ENCODE measurements at places on chromosomes 5 and 9.
A peak's percentile ranks its signal among the peaks of the same experiment; 100 is the strongest.

- DNase-seq: no peak
Measured at GRCh38 chr5:153445875-153446579, 44.4 kb upstream of the GRIA1 start.

DNA sequence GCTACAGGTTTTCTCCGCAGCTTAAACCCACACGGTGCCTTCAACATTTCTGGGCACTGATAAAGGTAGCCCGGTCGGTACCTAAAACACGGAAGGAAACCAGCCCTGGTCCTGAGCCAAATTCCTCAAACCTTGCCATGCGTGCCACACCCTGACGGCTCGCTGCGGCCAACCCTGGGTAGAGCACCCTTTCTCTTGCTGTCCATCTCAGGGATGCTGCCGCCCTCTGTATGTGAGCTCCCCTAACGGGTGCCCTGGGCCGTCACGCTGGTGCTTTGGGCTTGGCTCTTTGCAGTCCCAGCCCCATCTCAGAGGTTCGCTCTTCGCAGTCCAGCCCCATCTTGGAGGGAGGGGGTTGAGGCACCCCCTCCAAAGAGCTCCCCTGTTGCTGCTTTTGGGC lies 43.9 kb downstream of the PNPLA7 start:
- no peak for DNase-seq

GRCh38 chr5:114636271-114636670 lies 274.4 kb downstream of the KCNN2 start:
- no peak for DNase-seq

DNA sequence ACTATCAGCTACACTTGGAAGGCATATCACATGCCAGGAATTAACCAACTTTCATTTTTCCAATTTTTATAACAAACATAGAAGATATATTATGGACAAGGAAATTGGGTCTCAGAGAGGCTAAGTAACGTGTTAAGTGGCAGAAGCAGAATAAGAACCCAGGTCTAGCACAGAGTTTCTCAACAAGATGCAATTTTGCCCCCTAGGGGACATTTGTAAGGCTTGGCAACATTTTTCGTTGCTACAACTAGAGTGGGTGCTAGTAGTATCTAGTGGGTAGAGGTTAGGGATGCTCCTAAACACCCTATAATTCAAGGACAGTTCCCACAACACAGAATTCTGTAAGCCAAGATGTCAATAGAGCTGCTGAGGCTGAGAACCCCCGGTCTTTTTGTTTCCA lies 180.6 kb downstream of the SNCAIP start:
- no peak for DNase-seq

- DNase-seq: no peak
Measured at GRCh38 chr5:179516221-179516620, 34.1 kb upstream of the RUFY1 start.

DNA sequence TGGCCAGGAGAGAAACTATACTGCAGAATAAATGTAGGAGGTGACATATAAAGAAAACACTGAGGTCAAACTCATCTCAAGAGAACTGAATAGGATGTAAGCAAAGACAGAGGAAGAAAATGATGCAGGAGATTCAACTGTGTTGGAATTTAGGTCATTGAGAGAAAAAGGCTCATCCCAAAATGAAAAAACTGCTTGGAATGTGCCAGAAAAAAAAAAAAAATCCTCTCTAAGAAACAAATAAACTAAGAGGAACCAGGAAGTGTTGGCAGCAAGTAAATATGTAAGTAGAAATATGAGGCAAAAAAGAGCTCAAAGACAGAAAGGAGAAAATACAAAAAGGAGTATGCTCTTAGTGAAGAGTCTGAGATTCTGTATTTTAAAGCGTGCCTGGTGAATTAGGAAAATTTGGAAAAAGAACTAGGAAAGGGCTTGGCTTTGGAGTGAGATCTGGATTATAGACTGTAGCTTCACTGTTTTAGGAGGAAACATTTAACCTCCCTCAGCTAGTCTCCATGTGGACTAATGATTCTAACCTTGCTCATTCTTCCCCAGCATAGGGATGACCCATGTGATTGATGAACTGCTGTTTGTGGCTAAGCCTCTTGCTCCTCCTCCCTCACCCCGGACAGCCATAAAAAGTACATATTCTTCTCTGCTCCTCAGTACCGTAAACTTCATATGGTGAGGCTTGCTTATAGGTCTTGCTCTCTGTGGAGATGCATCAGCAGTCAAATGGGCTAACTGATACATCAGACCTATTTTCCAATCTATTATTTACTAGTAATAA lies 185.6 kb upstream of the POU5F2 start:
- no peak for DNase-seq

DNA sequence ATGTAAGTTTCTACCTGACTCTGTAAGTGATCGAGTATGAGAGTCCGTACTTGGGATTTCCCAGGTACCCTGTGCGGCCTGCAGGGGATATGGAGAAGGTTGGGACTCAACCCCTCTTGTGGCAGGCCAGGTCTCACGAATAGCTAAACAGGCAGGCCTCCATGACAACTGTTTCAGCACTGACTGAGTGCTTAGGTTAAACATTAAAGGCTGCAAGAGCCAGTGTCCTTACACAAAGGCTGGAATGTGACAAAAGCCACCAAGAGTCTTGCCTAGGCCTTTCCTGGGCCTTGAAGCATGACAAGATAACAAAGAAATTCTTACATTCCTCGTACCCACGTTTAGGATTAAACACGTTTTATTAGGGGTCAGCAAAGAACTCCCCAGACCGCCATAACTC lies 58.6 kb downstream of the THBS4 start:
- DNase-seq: no peak

- DNase-seq: peak; percentile 19
Measured at GRCh38 chr5:32173267-32174010, 680 bp downstream of the GOLPH3 start.

- no peak for DNase-seq
Measured at GRCh38 chr5:122093415-122094180, 15.5 kb upstream of the LOX start.

- DNase-seq: no peak
Measured at GRCh38 chr5:38739011-38739704, 106.7 kb upstream of the OSMR start.

DNA sequence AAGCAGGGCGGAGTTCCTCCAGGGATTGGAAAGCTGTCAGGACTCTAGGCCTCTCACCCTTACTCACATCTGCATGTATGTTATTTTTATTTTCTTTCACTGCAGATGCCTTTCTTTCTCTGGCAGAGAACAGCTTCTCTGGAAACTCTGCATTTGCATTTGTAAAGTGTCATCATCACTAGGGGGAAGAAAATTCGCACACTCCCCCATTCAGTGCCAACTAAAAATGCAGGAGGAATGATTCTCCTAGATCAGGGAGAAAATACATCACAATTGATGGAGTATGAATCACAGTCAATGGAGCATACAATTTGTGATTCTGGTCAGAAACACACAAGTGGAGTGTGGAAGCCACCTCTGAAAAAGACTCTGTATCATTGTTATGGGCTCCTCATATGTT lies 351.4 kb upstream of the FTMT start:
- no peak for DNase-seq

DNA sequence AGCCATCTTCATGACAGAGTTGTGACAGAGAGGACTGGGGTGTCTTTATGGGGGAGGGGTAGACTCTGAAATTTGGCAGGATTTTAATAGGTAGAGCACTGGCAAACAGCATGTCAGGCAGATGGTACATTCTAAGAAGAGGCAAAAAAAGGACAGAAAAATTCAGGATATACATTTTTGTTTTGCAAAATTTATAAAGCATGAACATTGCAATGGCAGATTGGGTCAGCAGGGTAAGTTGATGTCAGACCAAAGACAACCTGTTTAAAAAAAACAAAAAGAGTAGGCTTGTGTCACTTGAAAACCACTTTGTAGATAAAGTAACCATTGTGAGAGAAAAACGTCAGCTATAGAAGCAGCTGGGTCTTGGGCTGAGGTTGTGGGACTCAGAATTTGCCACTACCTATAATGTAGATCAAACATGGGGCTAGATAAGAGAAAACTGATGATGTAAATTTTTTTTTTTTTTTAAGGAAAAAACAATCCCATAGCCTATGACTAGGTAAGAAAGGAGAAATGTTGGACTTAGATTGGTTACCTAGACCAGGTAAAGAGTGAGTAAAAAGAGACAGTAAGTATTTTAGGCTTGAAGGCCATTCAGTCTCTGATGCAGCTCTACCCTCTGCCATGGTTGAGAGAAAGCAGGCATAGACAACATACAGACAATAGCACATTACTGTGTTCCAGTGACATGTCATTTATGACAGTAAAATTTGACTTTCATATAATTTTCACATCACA lies 8.3 kb downstream of the CAMK4 start:
- no peak for DNase-seq

- no peak for DNase-seq
Measured at GRCh38 chr5:109041317-109041716, 293.6 kb downstream of the FER start.

DNA sequence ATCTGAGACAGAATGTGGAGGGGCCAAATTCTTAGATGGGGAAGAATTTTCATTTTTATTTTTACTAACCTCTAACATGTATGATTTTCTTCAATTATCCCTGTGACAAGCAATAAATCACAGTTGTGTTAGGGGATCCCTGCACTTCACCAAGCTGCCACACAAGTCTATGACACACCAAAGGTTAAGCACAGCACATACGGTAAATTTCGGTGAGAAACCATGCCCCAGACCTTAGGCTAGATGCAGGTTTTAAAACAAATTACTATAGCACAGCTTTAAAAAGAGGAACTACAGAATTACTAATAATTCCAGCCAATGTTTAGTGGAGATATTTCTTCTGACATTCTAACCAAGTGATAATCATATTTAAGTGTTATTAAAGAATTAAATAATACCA lies 175.7 kb upstream of the RORB start:
- no peak for DNase-seq

- DNase-seq: no peak
Measured at GRCh38 chr9:137117269-137117731, 2.8 kb upstream of the DPP7 start.

GRCh38 chr5:73446631-73447529 lies 1.7 kb downstream of the FOXD1 start:
- no peak for DNase-seq

- DNase-seq: peak; percentile 45
Measured at GRCh38 chr5:35089334-35090314, 41.9 kb upstream of the AGXT2 start.

GRCh38 chr5:73160239-73160671 lies 12.7 kb upstream of the TMEM174 start:
- DNase-seq: peak; percentile 43

DNA sequence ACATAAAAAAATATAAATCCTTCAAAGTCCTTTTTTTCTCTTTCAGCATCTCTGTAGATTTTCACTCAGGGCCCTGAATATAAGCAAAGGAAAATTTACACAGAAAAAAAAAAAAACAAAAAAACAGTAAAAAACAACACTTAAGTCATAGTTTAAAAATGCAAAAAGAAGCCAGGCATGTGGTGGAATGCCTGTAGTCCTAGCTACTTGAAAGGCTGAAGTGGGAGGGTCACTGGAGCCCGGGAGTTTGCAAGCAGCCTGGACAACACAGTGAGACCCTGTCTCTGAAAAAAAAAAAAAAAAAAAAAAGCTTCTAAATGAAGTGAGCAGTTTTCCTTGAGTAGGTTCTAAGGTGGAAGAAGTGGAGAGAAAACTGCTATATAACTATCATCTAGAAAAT lies 55.0 kb upstream of the BNC2 start:
- no peak for DNase-seq

DNA sequence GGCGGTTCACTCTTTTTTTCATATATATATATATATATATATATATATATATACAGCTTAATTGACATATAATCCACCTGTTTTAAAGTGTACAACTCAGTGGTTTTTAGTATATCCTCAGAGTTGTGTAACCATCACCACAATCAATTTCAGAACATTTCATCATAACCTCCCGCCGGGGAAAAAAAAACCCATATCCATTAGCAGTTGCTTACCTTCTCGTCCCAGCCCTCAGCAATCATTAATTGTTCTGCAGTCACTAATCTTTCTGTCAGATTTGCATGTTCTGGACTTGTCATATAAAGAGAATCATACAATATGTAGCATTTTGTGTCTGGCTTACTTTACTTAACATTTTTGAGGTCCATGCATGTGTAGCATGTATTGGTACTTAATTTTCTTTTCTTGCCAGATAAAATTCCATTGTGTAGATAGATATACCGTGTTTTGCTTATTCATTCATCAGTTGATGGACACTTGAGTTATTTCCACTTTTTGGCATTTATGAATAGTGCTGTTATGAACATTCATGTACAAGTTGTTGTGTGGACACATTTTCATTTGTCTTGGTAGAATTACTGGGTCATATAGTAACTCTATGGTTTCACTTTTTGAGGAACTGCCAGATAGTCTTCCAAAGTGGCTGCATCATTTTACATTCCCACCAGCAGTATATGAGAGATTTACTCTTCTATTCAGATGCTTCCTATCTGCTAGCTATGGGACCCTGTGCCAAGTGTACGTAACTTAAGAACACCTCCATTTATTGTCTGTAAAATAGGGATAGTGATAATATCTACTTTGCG lies 3.5 kb upstream of the RNF145 start:
- DNase-seq: no peak

DNA sequence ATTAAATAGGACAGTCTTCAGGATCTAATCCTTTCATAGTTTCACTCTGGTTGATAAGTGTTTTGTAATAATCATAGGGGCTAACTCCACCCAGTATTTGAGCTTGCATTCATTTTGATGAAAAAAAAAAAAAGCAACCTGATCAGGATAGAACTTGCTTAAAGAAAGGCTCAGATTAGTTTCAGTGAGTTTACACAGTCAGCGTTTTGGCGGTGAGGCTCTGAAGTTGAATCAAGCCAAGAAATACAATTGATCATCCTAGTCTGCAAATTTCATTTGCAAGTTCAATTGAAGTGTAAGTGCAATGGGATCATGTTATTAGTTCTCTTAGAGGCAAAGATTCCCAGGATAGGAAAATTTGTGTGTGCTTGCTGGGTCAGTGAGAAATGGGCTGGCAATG lies 159.7 kb upstream of the ELL2 start:
- DNase-seq: no peak

DNA sequence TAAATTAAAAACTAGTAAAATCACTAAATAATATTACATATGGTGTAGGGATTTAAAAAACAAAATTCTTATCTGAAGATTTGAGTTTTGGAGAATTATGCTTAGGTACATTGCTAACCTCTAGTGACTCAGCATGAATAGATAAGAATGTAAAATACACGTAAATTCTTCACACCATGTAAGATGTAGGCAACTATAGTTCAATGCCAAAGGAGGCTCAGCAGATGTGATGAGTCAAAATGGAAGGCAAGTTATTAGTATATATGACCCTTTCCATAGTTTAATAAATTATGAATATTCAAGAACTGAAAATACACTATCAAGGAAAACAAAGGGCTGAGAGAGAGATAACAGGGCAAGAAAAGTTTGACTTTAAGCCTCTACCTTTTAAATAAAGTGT lies 79.0 kb downstream of the MRPS30 start:
- DNase-seq: no peak

GRCh38 chr9:108779551-108780325 lies 76.0 kb downstream of the ACTL7B start:
- no peak for DNase-seq

- DNase-seq: no peak
Measured at GRCh38 chr5:37490120-37490810, 111.1 kb downstream of the WDR70 start.

DNA sequence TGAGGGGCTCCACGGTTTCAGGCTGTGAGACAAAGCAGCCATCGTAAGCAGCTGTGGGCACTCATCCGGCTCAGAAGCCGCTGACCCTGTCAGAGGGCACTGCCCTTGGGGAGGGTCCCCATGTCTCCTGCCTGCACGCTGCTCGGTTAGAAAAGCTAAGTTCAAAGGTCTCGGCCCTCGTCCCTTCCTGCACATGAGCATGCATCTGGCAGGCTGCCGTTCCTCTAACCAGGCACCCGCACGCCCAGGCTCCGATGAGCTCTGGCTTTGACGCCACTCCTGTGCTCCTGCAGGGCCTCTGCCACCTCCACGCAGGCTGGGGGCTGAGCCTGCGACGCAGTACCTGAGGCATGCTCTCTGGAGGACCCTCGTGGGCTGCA lies 51.3 kb downstream of the NKD2 start:
- no peak for DNase-seq

All from CD4-positive, alpha-beta T cell treated with Interleukin-2 at 100 ng/mL for 4 hours (primary cell).